ENCODE measurements at places on chromosomes 3 and 15.
A peak's percentile ranks its signal among the peaks of the same experiment; 100 is the strongest.

DNA sequence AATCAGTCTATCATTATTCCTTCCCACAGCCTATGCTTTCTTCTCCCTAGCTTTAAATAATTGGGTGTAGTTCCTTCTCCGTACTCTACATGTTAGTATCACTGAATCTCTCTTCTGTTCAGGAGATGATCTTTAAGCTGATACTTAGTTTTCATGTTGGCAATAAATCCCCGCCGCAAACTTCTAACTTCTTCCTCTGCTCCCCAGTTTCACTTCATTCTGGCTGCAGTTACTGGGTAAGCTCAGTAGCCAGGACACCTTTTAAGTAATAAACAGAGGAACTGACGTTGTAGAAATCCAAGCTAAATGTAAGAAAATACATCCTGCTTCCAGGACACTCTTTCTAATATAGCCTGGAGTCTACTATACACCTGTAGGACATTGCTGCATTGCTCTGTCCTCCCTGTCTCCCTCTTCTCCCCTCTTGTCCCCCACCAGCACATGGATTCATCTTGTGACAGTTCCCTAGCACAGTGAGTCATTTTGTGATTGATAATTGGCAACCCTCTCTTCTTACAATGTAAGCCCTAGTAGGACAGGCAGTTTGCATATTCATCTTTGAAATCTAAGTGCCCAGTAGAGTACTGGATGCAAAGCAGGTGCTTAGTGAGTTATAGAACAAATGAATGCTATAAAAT is 598.2 kb downstream of the UNC13C start:
- no peak for DNase-seq

DNA sequence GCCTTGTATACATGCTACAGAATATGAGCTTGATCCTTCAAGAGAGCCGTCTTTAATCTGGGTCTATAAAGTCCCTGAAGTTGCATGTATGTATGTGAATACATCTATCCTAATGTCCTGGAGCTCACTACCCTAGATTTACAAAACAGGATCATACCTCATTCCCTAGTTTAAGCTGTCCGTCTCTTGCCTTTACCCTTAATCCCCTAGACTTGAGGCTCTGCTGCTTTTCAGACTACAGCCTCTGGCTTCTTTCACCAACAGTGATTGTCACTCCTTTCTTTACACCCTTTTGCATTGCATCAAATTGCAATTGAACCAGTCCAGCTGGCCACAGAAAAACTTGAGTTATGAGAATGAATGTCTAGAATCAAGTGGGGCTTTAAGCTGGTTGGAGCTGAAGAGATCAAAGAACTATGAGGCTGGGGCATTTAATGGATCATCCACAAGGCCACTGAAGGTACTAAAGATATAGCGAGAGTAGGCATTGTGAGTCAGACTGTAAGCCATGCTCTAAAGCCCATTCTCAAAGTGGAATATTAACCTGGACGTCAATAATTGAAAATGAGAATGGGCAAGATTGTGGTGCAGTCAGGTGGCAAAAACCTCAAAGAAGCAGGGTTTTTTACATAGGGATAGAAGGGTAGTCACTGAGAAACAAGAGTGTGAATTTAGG is 12.3 kb upstream of the PLD1 start:
- DNase-seq, result no peak

- no peak for DNase-seq
Observed at GRCh38 chr3:61688307-61688984, 127.1 kb downstream of the PTPRG start.

GRCh38 chr15:27670486-27671209 is 428.5 kb downstream of the OCA2 start:
- no peak for DNase-seq

- no peak for DNase-seq
Observed at GRCh38 chr3:142027300-142027699, 122.0 kb downstream of the TFDP2 start.

- no peak for DNase-seq
Observed at GRCh38 chr3:63998852-63999754, 24.2 kb downstream of the PSMD6 start.

GRCh38 chr3:68207327-68207726 is 552.9 kb upstream of the SUCLG2 start:
- no peak for DNase-seq

- DNase-seq, result peak; percentile 59
Observed at GRCh38 chr15:53446376-53446775, 313.1 kb downstream of the WDR72 start.

- DNase-seq, result peak; percentile 74
Observed at GRCh38 chr3:158727206-158728060, 4.8 kb downstream of the RARRES1 start.

GRCh38 chr3:52204337-52205073 is 6.5 kb downstream of the ALAS1 start:
- DNase-seq, result peak; percentile 91

GRCh38 chr3:48990636-48991469 is 812 bp downstream of the P4HTM start:
- peak; percentile 53 for DNase-seq

DNA sequence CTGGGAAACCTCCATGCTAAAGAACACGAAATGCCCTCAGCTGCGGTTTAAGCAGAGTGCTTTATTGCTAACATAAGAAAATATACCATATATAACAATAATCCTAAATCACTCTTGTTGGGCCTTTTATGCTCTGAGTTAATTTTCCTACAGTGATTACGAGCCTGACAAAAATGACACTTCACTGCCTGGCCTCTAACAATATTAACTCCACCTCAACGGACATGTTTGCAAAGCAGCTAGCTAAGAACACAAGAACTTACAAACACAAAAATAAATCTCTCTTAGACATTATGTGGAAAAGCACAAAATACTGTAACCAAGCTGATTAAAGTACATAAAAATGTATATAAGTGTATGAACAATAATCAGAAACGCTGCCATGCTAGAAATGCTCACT is 40.7 kb downstream of the DLG1 start:
- DNase-seq, result no peak

DNA sequence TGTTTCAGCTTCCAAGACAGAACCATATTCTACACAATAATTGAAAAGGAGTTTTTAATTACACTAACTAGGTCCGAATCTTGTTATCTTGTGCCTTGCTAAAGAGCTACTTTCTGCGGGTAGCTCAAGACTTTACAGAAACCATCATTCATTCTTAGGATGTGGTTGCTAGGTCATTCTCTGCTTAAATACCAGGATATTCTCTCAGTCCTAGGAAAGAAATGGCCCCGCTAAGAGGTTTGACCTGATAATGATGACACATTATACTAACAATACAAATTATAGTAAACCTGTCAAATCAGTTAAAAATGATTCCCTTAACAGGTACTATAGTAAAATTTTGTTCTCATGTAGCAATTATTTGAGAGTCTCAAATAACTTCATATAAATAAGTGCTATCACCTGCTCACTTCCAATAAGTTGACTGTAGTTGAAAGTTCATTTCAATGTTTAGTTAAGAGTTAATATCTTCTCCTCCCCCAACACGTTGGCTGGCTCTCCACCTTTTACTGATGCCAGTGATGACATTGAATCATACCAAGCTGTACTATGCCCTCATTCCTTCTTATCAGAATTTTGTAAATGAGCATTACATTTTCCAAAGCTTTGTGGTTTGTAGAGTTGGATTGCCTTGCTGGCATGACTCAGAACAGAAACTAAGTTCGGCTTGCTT is 3.6 kb upstream of the C3orf85 start:
- peak; percentile 6 for DNase-seq

GRCh38 chr15:87032295-87032694 is 952.6 kb downstream of the AGBL1 start:
- no peak for DNase-seq

GRCh38 chr3:113255100-113255853 is 43.9 kb downstream of the BOC start:
- DNase-seq, result no peak

- peak; percentile 26 for DNase-seq
Observed at GRCh38 chr15:81160312-81161159, 26.5 kb downstream of the CFAP161 start.

DNA sequence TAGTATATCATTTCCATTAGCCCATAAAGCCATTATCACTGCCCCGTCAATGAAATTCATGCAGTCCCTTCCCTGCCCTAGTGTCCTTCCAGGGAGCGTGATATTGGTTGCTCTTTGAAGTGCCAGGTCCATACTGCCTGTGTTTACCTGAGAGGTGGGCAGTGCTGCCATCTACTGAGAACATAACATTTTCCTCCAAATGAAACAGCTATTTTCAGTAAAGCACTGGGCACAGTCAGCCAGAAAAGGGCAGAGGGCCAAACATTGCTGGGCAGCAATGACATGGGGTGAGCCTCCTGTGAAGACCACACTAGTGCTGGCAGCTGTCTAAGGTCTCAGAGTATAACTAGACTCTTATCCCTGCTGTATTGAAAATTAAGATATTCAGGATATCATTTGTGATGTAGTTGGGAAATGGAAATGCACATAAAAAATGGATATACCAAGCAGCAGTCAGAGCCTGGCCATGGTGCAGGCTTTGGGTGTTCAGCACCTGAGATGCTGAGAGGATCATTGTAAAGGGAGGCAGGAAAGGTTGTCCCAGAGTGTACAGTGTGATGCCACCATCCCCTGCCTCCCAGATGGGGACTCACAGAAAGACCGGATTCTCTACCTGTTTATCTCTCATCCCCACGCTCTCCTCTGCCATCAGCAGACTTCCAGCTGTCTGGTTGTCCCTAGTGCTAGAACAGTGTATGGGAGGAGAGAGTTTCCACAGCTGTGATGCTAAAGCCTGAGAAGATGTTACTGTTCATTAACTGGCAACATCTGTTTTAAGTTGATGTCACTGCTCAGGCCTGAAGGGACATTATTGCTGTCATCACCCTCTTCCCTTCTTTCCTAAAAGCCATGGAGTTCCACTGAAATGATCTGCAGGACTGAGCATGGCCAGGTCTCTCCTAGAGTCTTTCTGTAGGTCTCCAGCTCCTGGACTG is 108.8 kb downstream of the ARNT2 start:
- peak; percentile 57 for DNase-seq

DNA sequence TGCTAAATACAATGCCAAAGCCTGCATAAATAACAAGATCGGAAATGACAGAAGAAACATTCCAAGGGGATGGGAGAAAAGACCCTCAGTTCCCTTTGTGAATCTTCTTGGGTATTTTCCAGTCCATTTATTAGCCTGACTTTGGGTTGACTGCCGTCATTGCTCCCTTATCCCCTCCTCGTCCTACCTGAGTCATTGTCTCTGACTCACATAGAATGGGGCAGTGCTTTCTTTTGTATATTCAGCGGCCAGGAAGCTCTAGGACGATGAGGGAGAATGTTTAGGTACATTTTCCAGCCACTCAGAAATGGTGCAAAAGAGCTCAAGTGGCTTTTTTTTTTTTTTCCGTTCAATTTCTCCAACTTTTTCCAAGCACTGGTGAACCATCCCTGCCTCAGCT is 71.6 kb downstream of the KAT2B start:
- DNase-seq, result no peak

DNA sequence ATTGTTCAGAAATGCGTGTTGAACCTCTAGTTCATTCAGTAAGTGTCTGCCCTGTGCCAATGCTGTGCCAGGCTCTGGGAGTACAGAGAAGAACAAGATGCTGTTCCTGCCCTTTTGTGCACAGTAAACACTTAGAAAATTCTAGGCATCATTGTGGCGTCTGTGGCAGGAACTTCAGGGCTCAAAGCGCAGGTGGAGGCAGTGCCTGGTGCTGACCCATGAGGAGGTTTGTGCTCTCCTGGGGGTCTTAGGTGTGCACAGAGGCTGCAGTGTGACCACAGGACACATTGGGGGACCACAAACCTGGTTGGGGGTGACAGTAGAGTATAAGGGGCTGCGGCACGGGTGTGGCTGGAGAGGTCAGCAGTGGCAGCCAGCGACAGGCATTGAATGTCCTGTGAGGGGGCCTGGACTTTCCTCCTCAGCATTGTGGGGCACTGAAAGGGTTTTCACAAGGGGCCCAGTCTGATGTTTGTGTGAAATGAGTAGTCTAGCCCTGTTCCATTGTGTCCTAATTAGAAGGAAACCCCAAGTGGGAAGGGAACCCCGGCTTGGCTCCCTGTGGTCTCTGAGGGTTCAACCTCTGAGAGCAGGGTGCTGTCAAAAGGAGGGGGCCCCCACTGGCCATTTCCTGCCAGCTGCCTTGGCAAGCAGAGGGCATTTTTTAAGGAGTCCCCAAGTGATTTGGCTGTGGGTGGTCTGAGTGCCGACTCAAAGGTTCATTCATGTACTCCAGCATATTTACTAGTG is 20.9 kb downstream of the MRAS start:
- DNase-seq, result no peak

DNA sequence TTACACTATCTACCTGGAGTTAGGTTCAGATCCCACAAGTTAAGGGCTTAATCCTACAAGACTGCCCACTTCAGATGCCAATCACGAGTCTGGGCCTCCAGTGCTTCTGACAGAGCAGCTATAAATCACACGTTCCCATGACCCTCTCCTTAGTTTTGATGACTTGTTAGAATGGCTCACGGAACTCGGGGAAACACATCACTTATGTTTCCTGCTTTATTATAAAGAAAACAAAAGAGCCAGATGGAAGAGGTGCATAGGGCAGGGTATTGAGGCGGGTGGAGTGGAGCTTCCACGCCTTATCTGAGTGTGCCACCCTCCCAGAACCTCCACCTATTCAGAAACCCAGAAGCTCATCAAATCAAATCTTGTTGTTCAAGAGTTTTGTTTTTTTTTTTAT is 170.8 kb downstream of the MOBP start:
- no peak for DNase-seq

GRCh38 chr15:73330206-73331051 is 38.3 kb downstream of the HCN4 start:
- no peak for DNase-seq

- no peak for DNase-seq
Observed at GRCh38 chr3:33526787-33527186, 86.6 kb upstream of the UBP1 start.

DNA sequence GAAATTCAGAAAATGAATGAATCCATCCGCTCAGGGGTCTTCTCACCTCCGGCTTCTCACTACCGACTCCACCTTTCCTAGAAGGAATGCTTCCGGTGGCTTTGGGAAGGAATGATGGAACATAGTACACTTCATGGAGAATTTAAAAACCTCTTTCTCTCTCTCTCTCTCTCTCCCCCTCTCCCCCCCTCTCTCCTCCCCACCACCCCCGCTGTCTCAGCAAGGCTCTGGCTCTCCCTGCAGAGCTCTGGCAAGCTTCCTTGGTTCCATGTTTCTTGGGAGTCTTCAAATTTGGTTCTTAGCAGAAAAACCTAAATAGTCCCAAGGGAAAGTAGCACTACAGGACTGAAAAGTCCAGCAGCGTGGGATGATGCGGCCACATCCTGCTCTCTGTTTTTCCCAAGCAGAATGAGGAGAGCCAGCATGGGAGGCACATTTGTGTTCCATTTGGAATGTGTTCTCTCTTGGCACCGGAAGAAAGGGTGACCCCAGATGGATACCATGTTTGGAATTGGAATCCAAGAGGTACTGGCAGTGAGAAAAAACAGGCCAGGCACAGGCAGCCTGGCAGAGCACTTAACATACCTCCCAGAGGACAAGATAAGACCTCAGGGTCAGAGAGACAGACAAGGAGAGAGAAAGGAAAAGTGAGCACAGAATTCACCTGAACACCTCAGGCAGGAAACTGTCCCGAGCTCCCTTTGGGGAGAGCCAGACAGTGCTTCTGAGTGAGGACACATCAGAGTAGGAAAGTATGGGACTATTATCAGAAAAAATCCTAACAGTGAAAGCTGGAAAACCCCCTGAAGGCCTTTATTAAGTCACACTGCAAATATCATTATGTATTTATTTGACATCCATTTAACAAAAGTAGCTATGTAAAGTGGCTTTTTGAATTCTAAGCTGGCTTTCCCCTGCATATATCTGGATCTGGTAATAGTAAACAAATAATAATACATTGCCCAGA is at the start of gene POPDC2:
Gene POPDC2, minus strand, starts transcription at position 116 of the 967 bp plus-strand sequence. CDS start 166 bp downstream, outside the sequence.
- no peak for DNase-seq

GRCh38 chr3:18609187-18609586 is 184.0 kb upstream of the SATB1 start:
- DNase-seq, result no peak

- DNase-seq, result no peak
Observed at GRCh38 chr15:39242345-39242744, 338.5 kb upstream of the THBS1 start.
